GM04504 (cell line): ENCODE measurements at places on chromosomes 1 and 21.

GRCh38 chr1:166354406-166354805, 187.6 kb upstream of the FAM78B start:
- no peak for DNase-seq

DNA sequence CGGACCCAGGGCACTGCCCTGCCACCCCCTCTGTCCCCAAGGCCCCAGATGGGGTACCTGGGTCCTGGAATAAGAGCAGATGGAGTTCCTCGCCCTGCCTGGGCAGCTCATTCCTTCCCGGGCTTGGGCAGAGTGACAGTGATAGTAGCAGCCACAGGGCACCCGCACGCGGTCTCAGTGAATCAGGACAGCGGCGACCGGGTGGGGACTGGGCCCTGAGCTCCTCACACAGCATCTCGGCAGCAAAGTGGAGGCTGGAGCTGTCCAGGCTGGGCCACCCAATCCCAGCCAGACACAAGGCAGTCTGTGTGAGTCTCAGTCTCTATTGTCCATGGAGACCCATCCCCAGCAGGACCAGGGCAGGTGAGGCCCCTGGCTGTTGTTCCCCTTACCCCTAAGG, 37.4 kb upstream of the CCDC27 start:
- no peak for DNase-seq

GRCh38 chr1:156445789-156446263, 54.7 kb downstream of the MEF2D start:
- DNase-seq: peak; percentile 55

DNA sequence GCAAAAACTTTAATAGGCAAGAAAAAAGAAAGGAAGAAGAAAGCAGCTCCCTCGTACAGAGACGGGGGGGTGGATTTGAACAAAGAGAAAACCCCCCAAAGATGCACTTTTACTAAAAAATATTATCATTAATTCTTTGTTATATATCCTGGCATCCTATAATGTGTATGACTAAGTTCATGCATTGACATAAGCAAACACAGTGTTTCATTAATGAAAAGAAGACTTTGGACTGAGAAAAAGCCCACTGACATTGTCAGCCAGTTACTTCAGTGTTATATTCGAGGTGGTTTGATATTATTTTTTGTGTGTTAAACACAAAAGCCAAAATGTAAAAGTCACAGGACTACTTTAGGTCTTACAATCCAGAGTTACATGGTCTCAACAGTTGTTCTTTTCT, 110.1 kb upstream of the DPYD start:
- DNase-seq: no peak

DNA sequence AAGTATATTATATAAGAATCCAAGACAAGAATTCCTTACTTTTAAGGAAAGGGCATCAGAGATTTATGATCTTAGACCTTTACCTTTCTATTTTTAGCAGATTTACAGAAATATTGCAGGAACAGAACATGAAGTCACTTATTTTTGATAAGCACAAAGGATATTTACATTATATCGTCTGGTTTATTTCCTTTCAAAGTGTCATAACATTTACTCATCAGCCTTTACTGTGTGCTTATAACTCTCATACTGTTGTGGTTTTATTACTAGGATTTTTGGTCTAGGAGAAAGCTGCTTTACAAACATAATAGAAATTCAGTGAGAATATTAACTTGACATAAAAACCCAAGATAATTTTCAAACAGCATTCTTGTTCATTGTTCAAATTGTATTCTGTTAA, 47.6 kb downstream of the APP start:
- DNase-seq: no peak

DNA sequence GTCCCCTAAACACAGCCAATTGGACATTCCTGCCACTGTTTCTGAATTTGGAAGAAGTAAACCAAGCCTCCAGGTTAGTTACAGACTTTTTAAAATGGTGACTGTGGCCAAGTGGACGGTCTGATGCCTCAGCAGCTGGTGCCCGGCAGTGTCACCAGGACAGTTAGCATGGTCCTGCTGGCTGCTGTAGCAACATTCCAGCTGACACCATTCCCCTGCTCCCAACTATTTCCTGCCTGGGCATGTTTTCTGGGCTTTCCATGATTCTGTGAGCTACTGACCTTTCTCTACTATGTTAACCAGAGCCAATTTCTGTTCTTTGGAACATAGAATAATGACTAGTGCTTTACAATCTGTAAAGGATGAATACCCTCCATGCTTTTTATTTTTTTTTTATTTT, 95.0 kb downstream of the TLR5 start:
- DNase-seq: no peak

DNA sequence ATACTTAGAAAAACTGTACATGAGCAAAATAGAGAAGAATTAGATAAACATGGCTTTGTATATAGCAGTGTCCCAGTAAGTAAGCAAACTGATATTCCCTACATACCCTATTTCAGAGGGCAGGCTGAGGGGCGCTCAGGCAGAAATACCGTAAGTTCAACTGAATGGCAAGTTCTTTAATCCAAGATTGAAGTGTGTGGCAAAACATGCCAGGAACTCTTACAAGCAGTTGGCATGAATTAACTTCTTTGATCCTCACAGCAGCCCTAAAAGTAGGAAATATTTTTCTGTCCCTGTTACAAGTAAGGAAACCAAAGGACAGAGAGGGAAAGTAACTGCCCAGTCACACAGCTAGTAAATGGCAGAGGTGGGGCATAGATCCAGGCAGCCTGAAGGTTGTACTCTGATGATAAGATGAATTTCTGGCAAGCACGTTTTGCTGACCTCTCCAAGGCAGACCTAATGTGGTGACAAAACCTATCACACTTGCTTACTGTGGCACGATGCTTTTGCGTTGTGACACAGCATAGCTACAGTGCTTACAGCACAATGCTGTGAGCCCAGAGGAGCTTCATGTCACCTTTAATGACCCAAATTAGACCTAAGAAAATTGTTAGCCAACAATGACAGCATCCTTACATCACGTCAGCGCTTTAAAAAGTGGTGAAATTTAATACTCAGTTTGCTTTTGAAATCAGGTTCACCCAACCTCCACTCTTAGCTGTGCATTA, 35.0 kb upstream of the THEM4 start:
- DNase-seq: no peak

DNA sequence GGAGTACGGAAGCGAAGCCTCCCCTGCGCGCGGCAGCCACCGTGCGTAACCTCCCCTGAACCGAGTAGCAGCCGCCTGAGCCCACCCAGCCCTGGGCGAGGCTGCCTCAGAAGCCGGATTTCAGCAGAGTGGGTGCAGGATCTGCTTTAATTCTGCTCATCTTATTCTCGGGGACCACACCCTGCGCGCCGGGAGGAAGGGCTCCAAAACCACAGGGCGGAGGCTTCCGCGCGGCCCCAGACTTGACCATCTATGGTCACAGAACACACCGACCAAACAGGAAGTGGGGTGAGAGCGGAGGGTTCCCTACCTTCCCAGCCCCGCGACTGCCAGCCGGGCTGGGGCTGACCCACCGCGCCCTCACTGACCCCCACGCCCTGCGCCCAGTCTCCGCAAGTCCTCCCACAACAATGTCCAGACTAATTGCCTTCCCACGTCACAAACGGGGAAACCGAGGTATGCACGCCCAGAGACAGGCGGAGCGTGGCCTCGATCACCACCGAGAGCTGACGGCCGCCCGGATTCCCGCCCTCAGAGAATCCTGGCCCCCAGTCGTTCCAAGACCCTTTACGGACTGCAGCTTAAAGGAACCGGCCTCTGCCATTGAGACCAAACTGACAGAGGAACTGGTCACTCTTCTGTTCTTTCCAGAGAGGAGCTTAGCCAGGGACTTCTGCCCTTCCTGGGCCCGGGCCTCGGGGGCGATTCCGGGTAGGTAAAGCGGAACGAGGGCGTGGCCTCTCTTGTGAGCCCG, 595 bp upstream of the CAP1 start:
- DNase-seq: peak; percentile 74

DNA sequence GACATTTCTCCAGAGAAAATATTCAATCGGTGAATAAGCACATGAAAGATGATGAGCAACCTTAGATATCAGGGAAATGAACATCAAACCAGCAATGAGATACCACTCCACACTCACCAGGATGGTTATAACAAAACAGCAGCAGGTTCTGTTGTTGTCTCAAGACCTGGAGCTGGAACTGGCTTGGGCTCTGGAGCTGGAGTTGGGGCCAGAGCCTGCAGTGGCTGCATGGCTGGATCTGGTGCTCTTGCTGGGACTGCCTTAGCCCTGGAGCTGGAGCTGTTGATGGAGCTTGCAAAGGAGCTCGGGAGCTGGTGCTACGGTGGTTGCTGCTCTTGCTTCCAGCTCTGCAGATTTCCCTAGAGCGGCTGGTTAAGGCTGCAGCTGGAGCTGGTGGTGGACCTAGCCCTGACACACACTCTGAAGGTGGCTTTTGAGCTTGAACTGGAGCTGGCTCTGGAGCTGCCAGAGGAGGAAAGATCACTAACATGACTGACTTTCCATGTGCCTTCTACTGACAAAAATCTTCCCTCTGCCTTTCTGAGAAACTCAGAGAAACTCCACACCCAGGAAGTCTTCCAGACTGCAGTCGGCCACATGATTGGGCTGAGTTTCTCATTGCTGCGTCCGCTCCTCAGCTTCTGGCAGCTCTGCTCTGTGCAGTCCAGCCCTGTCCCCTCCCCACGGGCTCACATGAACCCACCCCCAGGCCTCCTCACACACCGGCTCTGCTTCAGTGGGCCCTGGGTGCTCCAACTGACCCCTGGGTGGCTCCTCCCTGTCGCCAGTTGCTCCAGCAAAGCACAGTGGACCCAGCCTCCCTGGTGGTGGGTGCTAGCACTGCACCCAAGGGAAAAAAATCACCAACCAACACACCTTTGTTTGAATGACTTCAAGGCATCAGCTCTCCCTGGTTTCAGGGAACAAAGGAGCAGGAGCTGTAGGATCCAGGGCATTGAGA, 139.1 kb upstream of the FMN2 start:
- DNase-seq: no peak

DNA sequence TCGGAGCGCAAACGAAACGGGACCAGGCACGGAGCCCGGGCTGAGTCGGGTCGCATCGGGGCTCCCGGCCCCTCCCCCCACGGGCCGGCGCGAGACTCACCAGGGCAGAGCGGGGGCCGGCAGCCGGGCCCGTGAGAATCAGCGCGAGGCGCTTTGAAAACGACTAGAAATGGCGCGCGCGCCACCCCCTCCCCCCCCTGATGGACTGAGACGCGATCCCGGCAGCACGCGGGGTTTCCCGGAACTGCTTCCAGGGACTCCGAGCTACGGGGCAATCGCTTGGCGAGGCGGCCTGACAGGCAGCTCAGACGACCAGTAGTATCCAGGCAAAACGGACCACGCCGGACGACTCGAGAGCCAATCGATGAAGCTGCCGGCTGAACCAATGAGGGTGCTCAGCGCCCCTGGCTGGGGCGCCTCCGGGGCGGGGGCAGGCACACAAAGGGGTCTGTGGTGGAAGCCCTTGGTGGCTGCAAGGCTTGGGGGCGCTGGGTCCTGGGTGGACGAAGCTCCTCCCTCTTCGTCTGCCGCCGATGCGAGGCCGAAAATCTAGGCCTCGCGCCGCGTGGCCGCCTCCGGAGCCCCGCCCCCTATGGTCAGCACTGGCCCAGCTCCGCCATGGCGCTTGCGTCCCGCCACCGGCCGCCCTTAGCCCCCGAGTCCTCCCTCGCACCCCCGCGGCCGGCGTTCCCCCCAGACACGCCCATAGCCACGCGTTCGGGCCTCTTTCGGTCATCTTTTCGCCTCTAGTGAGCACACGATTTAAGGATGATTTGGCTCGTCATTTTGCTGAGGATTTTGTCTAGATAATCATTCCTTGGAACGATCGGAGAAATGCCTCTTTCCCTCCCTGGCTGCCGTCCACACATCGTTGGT, at the start of gene HNRNPR:
TSS of gene HNRNPR (minus strand) at position 174 of the 876 bp plus-strand sequence. CDS start 3,276 bp downstream, outside the sequence.
- DNase-seq: peak; percentile 100

DNA sequence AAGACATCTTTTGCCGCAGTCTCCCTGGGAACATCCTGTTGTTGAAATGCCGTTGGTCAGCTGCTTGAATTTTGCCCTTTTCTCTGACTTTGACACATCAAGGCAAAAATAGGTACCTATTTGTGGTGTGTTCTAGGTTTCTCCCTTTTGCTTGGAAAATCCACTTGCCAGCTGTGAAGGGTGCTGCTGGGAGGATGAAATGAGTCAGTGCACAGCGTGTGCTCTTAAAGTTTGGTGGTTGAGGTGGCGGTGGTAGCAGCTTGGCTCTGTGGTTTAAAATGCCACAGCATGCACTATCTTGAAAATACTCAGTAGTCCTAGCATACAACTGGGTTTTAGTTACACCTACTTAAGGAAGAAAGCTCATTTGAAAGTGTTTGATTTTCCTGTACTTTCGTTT, 183.8 kb downstream of the DHRS3 start:
- no peak for DNase-seq

DNA sequence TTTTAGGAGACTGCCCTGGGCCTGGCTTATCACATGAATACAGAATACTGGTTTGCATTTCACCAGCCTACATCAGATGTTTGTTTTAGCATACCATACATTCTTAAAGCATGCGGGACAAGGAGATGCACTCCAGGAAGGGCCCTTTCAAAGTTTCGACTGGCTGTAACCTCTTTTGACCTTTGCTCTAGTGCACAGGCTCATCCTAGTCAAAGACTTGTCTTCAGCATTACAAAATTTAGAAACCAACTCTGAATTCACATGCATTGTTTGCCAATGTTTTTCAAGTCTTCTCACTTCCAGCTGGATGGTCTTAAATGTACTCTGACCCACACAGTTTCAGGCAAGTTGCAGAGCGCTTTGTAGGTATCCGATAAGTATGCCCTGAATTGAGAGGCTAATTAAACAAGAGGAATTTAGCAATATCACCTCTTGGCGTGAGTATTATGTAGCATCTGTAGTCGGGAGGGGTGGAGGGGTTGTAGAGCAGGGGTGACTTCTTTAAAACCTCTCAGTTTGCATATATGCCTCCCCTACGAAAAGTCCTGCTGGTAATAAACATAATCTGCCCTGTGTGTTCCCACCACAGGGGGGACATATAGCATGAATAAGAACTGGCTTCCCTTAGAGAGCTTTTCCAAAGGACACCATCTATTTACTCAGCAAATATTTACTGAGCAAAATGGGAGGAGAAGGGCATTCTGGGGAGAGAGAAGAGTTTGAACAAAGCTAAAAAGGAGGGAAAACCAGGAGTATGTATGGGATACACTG, 24.4 kb upstream of the AHCYL1 start:
- peak; percentile 51 for DNase-seq

GRCh38 chr1:201955729-201956143, 433 bp downstream of the TIMM17A start:
- no peak for DNase-seq

DNA sequence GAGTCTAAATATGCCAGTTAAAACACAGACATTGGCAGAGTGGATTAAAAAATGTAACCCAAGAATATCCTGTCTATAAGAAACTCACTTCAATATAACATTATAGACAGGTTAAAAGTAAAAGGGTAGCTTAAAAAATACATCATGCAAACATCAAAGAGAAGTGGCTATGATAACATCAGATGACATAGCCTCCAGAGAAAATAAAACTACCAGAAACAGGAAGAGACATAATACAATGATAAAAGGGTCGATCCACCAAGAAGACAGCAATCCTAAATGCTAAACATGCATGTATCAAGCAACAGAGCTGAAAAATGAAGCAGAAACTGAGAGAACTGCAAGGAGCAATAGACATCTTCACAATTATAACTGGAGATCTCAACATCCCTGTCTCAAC, 190.2 kb upstream of the NR5A2 start:
- DNase-seq: no peak
